GM12878 (cell line): ENCODE measurements at places on chromosomes 7 and 10. TPM values are rescaled to one million over a fixed set of nuclear protein-coding genes. Genes with fewer than 3 reads are reported as not detected.

DNA sequence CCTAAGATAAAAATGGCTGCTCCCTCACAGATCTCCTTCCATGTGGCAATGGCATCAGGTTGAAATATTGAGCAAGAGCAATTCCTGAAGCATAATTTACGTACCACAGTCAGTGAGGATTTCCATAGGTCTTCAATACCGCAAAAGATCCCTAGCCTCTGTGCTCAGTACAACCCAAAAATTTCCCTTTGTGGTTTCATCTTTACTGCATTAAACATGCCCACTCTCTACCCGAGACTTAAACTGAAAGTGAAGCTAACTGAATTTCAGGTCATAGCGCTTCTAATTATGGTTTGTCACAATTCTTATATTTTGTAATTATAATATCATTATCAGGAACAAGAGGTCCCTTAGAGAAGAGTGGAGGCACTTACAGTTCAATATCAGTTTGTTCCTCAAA lies 1071.1 kb downstream of the XPNPEP1 start:
- H3K4me3 ChIP-seq, result peak overlapping the region; percentile 57
- no peaks in the 10 kb centered on the region for H3K27me3 ChIP-seq
- H3K36me3 ChIP-seq, result no peaks in the 10 kb centered on the region

DNA sequence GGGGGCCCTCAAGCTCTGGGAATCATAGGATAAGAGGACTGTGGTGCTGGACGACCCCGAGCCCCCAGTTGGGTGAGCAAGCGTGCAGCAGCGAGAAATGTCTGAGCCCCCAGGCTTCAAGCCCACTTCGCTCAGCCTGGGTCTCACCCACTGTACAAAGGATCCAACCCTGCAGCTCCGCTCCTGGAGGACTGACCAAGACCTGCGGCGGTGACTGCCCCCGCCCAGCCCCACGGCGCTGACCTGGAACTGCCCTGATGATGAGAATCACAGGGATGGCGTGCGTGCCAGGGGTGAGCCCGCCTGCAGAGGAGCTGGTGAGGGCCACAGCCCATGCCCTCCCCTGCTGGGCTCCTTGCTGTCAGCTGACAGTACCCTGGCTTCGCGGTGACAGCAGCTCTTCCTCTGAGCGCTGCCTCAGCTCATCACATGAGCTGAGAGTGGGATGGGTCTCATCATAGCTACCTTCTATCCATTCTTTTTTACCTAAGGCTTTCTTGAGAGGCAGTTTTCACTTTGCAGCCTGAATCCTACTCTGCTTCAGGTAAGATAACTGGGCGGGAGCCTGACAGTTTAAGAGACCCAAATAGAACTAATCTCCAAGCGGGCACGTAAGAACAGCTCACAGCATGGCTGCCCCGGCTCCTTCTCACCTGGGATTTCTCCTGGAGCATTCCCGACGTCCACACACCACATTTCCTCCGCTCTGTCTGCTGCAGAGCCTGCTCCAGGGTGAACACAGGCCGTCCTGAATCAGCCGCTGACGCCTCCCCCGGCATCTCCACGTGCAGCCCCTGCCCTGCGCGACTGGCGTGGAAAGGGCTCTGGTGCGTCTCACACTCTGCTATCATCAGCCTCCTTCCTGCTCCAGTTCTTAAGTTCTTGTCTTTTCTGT lies 329.9 kb downstream of the PTPRN2 start:
- H3K27me3 ChIP-seq, result no peaks in the 10 kb centered on the region
- H3K27ac ChIP-seq, result no peak overlapping the region
- H3K4me1 ChIP-seq, result no peaks in the 10 kb centered on the region
- no peak for DNase-seq
- H3K36me3 ChIP-seq, result no peaks in the 10 kb centered on the region
- no peak overlapping the region for H3K4me3 ChIP-seq

- H3K4me3 ChIP-seq, result no peak overlapping the region
- DNase-seq, result no peak
- H3K27ac ChIP-seq, result no peak overlapping the region
- no peaks in the 10 kb centered on the region for H3K4me1 ChIP-seq
Observed at GRCh38 chr10:10915215-10915614, 102.5 kb upstream of the CELF2 start.

DNA sequence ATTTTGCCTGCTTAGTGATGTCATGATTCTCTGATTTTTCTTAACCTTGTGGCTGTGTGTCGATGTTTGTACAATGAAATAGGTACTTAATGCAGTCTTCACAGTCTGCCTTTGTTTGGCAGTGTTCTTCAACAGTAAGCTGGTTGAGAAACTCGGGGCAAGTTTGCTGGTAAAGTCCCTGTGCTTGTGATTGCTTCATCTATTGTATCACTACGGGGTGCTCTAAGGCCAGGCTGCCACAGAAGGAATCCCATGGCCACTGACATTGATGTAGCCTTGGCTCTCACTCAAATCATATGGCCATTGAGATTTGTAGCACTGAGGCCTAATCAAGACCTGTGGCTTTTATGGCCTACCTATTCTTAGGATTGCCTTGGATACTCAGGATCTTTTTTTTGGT lies 33.5 kb upstream of the PRSS37 start:
- DNase-seq, result no peak
- H3K27me3 ChIP-seq, result no peaks in the 10 kb centered on the region
- no peaks in the 10 kb centered on the region for H3K4me1 ChIP-seq
- no peaks in the 10 kb centered on the region for H3K36me3 ChIP-seq

- H3K4me1 ChIP-seq, result no peaks in the 10 kb centered on the region
- H3K4me3 ChIP-seq, result no peak overlapping the region
- no peak for DNase-seq
- H3K36me3 ChIP-seq, result no peaks in the 10 kb centered on the region
Observed at GRCh38 chr10:92385831-92386230, 94.9 kb downstream of the MARCHF5 start.

DNA sequence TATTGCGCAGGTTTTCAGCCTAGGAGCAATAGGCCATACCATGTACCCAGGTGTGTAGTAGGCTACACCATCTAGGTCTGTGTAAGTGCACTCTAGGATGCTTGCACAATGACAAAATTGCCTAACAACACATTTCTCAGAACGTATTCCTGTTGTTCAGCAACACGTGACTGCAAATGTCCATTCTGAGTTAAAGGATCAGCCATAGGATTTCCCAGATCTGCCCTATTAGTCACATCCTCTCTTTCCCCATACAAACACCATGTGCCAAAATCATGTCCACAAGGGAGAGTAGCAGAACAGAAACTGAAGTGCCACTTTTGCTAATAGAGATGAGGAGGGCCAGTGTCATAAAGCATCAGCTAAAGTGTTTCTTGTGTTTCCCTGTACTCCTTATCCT lies 42.6 kb upstream of the AMPH start:
- no peaks in the 10 kb centered on the region for H3K27me3 ChIP-seq
- H3K36me3 ChIP-seq, result no peaks in the 10 kb centered on the region
- H3K4me1 ChIP-seq, result no peaks in the 10 kb centered on the region
- no peak overlapping the region for H3K27ac ChIP-seq

DNA sequence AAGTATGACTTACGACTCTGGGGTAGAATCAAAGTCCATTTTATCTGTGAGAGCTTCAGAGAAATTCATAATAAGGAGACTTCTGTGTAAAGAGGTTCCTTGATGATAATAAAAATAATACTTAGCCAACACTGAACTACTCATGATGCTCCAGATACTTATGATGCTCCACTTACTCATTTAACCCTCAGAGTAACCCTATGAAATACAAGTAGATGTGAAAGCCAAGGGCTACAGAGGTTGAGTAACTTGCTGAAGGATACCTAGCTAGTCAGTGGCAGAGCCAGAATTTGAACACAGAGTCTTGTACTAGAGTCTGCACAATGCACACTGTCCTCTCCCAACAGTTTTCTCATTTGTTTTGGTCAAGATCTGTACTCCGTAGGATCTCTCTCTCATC lies 89.5 kb downstream of the HECW1 start:
- no peak overlapping the region for H3K27ac ChIP-seq
- no peaks in the 10 kb centered on the region for H3K36me3 ChIP-seq
- H3K4me1 ChIP-seq, result no peaks in the 10 kb centered on the region
- DNase-seq, result no peak

Gene CDNF
- 0.43 and 1.0 TPM in 2 replicates for total RNA-seq

Gene HMX2
- total RNA-seq, result 19.8 and 22.0 TPM in 2 replicates

Gene ADAMTS14
- total RNA-seq, result not detected in 2 replicates

Gene RNF148
- not detected in 2 replicates for total RNA-seq

- DNase-seq, result no peak
- no peak overlapping the region for H3K4me3 ChIP-seq
- H3K27ac ChIP-seq, result no peak overlapping the region
- no peaks in the 10 kb centered on the region for H3K27me3 ChIP-seq
- H3K4me1 ChIP-seq, result no peaks in the 10 kb centered on the region
Observed at GRCh38 chr7:130430115-130430514, 10.7 kb downstream of the CEP41 start.

Gene SPDYE9
- total RNA-seq, result not detected in 2 replicates

DNA sequence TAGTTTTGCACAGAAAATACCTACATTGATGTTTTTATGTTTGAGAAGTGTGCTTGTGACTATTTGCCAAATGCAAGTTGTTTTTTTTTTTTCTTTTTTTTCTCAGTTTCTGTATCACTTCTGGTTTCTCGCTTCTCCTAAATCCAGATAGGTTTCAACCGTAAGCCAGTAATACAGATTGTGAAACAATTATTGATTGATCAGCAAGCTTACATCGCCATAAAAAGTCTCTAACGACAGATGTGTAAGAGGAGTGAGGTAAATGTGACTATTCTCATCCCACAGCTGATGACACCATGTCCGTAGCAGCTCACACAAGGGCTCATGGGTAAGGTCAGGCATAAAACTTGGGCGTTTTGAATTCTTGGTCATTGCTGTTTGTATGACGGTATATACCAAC lies 202.8 kb upstream of the AKR1E2 start:
- no peaks in the 10 kb centered on the region for H3K36me3 ChIP-seq
- no peak overlapping the region for H3K4me3 ChIP-seq
- no peak overlapping the region for H3K27ac ChIP-seq
- no peaks in the 10 kb centered on the region for H3K4me1 ChIP-seq
